ENCODE measurements at places on chromosomes 16 and 17.

GRCh38 chr17:31480067-31480466 is 88.6 kb downstream of the RAB11FIP4 start:
- DNase-seq = no peak

- no peak for DNase-seq
Measured at GRCh38 chr17:28343491-28343932, 8.0 kb downstream of the TNFAIP1 start.

GRCh38 chr16:52518884-52519283 is 28.1 kb downstream of the TOX3 start:
- DNase-seq = no peak

GRCh38 chr16:72612256-72612655 is 435.7 kb downstream of the ZFHX3 start:
- no peak for DNase-seq

DNA sequence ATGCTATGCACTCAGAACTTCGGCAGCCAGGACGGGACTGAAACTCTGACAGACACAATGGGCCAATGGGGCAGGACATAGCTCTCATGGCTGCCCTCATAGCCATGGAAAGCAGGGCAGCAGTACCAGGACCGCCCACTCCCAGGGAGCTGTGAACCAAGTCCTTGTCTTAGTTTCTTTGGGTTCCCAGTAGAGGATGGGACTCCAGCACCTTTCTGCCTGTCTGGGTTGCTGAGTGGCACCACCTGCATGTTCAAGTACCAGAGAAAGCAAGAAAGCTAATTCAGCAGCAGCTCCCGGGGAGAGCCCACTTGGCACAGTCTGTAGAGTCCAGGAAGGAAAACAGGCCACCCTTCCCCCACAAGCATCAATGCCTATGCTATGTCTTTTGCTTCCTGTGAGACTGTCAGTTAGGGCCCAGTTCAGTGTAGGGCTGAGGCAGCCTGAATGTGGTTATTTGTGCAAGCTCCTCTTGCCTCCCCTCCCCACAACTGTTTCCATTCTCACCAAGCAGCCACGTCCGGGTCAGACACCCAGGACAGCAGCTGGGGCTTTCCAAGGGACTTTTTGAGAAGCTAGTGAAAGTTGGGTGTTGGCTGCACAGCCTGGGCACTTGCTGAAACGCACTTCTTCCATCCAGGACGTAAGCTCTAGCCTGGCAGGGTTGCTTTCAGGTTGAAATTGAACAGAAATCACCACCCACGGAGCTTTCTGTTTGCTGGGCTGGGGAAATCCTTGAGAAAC is 7.8 kb downstream of the SUPT4H1 start:
- peak; percentile 88 for DNase-seq

GRCh38 chr17:73292031-73292531 is 19.7 kb downstream of the CDC42EP4 start:
- no peak for DNase-seq

DNA sequence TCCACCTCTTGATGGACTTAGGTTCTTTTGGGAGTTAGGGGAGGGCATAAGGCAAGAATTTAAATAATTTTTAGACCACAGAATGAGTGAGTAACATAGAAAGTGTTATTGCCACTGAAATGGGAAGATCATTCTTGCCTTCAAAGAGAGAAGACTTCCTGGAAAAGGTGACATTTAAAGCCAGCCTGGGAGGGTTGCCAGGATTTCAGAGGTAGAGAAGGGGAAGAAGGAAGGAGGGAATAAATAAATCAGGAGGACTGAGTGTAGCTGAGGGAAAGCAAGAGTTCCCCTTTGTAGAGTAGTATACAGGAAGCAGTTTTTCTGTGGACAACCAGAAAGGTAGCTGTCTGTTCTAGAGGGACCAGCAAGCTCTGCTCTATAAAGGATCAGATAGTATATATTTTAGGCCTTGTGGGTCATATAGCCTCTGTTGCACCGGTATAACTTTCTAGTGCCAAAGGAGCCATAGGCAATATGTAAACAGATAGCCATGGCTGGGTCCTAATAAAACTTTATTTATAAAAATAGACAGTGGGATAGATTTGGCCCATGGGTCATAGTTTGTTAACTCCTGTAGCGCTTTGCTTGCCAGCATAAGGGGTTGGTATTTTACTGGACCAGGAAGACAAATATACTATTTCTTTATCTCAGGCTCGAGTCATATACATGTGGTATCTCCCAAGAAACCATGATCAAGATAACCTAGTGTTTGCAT is 147.2 kb upstream of the CACNG5 start:
- no peak for DNase-seq

DNA sequence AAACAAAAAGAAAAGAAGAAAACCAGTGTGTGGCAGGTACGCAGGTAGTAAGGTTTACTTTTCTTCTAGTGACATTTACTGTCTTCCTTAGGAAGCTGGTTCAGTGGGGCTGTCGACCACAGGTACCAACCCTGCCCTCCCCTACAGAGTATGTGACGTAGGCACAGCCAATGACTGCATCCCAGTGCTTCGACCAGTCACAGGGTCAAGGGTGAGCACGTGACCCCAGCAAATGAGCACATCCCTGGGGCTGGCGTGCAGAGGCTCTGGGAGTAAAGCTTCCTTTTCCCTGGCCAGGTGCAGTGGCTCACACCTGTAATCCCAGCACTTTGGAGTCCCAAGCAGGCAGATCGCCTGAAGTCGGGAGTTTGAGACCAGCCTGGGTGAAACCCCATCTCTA is 38.9 kb upstream of the PLCG2 start:
- no peak for DNase-seq

GRCh38 chr17:29746669-29747068 is 124.0 kb upstream of the CORO6 start:
- no peak for DNase-seq

- no peak for DNase-seq
Measured at GRCh38 chr16:89089120-89089519, 4.5 kb upstream of the ACSF3 start.

DNA sequence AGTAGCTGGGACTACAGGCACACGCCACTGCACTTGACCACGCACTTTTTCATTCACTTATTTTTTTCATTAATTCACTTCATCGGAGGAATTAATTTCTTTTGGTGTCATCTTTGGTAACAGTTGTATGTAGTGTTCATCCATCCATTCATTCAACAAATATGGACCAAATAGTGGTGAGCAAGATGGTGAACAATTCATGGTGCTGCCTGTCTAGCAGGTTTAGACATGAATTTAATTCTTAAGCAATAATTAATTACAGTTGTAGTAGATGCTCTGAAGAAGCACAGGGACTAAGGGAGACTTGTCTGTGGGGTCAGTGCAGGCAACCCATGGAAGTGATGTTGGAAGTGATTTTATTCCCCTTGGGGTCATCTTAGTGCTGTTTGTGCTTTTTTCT is 22.4 kb downstream of the GDE1 start:
- DNase-seq = no peak
